ENCODE measurements at places on chromosomes 2 and 18.

DNA sequence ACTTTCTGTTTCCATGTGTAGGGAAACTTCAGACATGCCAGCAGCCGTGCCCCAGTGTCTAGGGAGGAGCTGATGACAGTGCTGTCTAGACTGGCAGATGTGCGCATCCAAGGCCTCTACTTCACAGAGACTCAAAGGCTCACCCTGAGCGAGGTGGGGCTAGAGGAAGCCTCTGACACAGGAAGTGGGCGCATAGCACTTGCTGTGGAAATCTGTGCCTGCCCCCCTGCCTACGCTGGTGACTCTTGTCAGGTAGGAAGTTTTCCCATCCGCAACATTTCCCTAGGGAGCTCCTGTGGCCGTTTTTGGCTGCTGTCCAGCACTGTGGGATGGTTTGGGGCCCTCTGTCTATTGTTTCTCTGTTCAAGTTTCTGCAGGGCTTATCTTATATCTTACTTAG is 143.1 kb upstream of the TTC39C start:
- DNase-seq, result no peak

DNA sequence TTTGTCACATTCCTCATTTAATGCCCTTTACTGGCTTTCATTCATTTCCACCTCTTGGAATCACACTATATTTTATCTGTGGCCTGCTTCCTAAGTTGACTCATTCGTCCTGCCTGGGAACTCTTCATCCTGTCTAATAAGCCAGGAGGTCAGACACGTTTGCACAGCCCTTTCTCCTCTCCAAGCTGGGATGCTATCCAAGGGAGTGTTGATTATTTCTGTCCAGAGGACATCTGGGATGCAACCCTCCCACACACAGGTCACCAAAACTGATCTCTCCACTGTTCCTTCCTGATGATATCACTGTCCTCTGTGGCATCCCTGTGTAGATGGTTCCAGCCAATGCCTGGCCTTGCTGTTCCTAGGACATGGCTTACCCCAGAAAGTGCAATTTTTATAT is 79.8 kb upstream of the NOSTRIN start:
- no peak for DNase-seq

DNA sequence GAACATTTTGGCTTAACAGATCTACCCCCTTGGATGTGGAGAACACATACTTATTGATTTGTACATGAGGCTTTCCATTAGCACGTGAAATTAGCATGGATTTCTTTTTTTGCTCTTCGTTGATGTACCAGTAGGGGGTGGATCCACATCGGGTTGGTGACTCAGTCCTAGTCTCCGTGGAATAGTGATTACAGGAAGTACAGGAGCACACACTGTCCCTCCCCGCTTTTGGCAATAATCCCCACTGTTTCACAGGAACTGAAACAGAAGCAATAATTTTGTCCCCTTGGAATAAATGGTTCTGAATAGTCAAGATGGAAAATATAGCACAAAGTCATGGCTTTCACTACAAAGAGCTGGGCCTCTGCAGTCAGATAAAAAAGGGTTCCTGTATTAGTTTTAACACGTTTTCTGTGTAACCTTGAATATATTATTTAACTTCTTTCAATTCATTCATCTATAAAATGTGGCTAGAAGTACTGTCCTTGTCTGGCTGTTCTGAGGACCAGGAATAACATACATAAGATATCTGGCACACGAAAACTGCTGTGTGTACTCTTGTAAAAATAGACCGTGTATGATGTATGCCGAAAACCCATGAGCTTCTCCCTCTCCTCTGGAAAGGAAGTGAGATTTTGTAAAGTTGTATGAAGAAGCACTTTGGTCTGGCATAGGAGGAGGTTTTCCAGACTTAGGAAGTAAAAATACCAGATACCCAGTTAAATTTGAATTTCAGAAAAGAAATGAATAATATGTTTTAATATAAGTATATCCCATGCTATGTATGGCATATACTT is 229.2 kb downstream of the GALR1 start:
- peak; percentile 33 for DNase-seq

- DNase-seq, result no peak
These were observed 594.5 kb upstream of the CHAC2 start for GRCh38 chr2:53173091-53173490.

GRCh38 chr2:207320381-207321159 is 154.8 kb upstream of the KLF7 start:
- no peak for DNase-seq

GRCh38 chr2:47645246-47645645 is 137.7 kb upstream of the MSH6 start:
- no peak for DNase-seq

- no peak for DNase-seq
These were observed 17.5 kb downstream of the MGAT4A start for GRCh38 chr2:98713332-98714015.

DNA sequence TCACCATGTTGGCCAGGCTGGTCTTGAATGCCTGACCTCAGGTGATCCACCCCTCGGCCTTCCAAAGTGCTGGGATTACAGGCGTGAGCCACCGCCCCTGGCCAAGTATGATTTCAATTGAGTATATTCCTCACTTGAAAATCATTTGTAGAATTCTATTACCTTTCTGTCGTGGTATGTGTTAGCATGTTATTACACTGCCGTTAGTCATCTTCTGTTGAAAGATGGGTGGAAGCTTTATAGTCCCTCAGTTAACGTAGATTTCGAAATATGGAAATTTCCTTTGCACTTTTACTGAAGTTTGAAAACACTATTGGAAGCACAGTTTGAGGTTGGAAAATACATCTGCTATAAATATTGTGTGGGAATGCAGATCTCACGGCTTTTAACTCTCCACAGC is 14.7 kb downstream of the NIFK start:
- peak; percentile 26 for DNase-seq

- DNase-seq, result no peak
These were observed 46.0 kb downstream of the ODC1 start for GRCh38 chr2:10402062-10402585.

DNA sequence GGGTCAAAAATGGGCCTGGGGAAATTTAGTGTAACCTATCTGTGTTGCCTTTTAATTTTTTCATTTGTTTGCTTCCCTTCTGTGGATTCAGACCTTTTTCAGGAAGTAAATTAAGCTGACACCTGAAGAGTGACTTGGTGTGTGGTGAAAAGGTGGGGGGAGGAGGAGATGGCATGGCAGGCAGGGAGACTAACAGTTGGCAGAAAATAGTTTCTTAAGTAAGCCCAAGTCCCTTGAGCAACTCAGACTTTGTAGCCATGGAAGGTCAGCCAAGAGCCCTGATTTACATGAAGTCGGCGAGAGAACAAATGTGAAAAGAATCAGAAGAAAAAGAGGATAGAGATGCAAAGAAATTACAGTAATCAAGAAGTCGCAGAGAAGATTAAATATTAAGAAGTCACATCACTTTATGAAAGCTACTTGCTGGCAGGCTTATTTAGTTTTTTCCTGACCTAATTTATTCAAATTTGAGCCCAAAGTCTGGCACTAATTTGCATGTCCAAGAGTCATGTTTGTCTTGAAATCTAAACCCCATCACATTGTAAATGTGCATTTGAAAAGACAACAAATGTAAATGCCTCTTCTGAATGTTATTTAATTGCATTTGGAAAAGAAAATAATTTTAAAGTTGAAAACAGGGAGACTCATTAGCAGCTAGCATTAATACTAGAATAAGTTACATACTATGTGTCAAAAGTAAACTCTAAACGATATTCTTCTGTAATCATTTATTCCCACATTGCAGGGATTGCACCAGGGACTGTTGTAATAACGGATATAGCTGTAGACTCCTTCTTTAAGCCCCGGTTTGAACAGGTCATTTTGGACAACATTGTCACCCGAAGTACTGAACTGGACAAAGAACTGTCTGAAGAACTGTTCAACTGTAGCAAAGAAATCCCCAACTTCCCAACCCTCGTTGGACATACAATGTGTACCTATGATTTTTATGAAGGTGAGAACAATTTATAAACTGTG is 19.3 kb downstream of the UPP2 start:
- DNase-seq, result no peak

DNA sequence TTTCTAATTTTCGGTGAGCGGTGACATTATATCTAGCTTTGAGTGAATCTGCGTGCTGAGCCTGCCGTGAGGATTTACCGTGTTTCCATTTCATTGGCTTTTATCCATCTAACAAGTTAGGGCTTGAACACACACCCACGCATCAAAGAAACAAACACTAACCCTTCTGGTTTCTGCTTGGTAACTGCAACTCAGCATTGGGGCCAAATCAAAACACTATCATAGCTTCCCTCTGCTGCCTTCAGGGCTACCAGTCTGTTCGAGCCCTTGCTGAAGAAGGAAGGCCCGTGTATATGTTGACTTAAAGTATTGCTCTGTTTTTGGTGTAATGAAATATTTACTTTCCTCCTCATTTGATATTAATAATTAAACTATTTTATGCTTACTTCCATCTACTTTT is 227.2 kb downstream of the PHLPP1 start:
- no peak for DNase-seq

GRCh38 chr18:39415471-39415870 is 1849.9 kb upstream of the CELF4 start:
- no peak for DNase-seq

DNA sequence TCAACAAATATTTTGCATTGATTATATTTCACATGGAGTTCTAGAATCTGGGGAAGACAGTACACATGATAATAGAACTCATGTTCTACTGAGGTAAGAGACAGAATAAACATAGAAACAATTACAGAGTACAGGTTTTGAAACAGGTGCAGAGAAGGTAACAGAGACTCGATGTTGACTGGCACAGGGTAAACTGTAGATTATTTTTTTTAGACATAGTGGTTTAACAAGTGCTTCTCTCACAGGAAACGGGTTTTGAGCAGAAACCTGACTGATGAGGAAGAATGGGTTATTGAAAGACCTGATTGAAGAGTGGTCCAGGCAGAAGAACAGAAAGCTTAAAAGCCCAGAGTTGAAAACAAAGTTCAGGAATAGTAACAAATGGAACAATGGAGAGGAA is 1002.5 kb upstream of the FAM98A start:
- DNase-seq, result no peak

DNA sequence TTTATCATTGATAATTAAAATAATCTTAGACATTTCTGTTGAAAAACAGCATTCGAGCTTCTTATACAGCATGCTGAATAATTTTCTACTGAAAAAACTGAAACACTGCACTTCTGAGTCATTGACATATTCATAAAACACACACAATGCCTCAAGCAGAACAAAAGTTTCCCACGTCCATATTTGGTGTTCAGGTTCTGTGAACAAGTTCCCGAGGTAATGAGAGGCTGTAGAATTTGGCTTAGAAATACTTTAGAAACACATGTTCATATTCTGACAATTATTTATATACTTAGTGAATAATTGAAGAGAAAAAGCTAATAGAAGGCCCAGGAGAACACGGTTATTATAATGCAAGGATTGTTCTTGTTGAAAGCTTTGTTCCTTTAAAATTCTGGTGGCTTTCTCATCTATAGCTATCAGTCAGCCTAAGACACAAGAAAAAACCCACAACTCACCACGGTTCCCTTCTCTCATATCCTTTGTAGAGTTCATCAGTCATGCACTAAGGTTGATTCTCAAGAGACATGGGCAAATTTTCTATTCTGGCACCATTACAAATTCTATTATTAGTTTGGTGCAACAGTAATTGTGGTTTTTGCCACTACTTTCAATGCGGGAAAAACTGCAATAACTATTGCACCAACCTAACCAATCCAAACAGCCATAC is 194.4 kb downstream of the TMX3 start:
- no peak for DNase-seq

GRCh38 chr2:85792783-85793441 is 39.1 kb downstream of the ATOH8 start:
- no peak for DNase-seq

DNA sequence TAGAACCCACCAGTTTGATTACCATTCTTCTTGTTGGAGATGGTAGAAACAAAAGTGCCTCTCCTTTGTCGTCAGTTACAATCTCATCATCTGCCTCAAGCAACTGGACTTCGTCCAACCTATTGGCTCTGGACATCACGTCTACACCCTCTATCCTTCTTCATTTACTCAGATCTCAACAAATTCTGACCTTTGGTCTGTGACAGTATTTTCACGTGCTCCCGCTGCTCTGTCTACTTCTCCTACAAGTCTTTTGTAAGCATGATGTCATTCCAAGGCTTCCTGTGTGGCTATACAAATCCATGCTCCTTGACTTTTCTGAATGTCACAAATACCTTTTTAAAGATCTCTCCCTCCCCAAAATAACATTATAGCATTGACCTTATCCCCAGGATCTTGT is 43.0 kb upstream of the PID1 start:
- DNase-seq, result peak; percentile 46

- no peak for DNase-seq
These were observed 6.9 kb downstream of the CENPA start for GRCh38 chr2:26792720-26793119.

All from inflammatory macrophage (primary cell).